PC-3 (cell line): ENCODE measurements at places on chromosomes 4 and X. TPM values are rescaled to one million over a fixed set of nuclear protein-coding genes. Genes with fewer than 3 reads are reported as not detected.

The BTK gene
- not detected in 2 replicates for total RNA-seq

The RASSF6 gene
- total RNA-seq, result 0.69 and 1.1 TPM in 2 replicates

The JAKMIP1 gene
- total RNA-seq, result 0.04 and 0.75 TPM in 2 replicates

The MCF2 gene
- total RNA-seq, result not detected in 2 replicates

The AKAP4 gene
- total RNA-seq, result not detected in 2 replicates

The DGKK gene
- not detected in 2 replicates for total RNA-seq

The EPHA5 gene
- total RNA-seq, result 2.0 and 2.2 TPM in 2 replicates

The FAM47A gene
- total RNA-seq, result not detected in 2 replicates

The PASD1 gene
- not detected in 2 replicates for total RNA-seq

The CT47B1 gene
- total RNA-seq, result not detected in 2 replicates

The CNKSR2 gene
- 2.0 and 5.4 TPM in 2 replicates for total RNA-seq

The MAP9 gene
- 3.6 and 10.6 TPM in 2 replicates for total RNA-seq

The ZNF827 gene
- total RNA-seq, result 9.8 and 12.0 TPM in 2 replicates

The PABPC4L gene
- total RNA-seq, result 0.47 and 1.2 TPM in 2 replicates

The MAP7D3 gene
- total RNA-seq, result 0.40 and 0.69 TPM in 2 replicates

The FOXR2 gene
- not detected in 2 replicates for total RNA-seq

The PRSS12 gene
- 0.58 and 1.5 TPM in 2 replicates for total RNA-seq

The ALB gene
- total RNA-seq, result 0.22 TPM in 1 of 2 replicates, not detected in the other

The NUDT10 gene
- 0.22 and 0.40 TPM in 2 replicates for total RNA-seq

The PDCL2 gene
- not detected in 2 replicates for total RNA-seq

The ING2 gene
- total RNA-seq, result 12.4 and 17.3 TPM in 2 replicates

The DTHD1 gene
- not detected in 2 replicates for total RNA-seq

The NOCT gene
- total RNA-seq, result 25.8 and 32.7 TPM in 2 replicates

The ARX gene
- not detected in 2 replicates for total RNA-seq

The ASB11 gene
- total RNA-seq, result not detected in 2 replicates

The DAPP1 gene
- 11.6 and 11.8 TPM in 2 replicates for total RNA-seq

The PALLD gene
- total RNA-seq, result 26.7 and 33.5 TPM in 2 replicates

The FATE1 gene
- not detected in 2 replicates for total RNA-seq

The WWC2 gene
- 15.8 and 40.2 TPM in 2 replicates for total RNA-seq

The ANXA5 gene
- total RNA-seq, result 271 and 280 TPM in 2 replicates

The USP26 gene
- not detected in 2 replicates for total RNA-seq

The MAGEA9 gene
- not detected in 2 replicates for total RNA-seq

The CT45A3 gene
- total RNA-seq, result not detected in 2 replicates

The SLC9B1 gene
- total RNA-seq, result not detected in 2 replicates

The RGN gene
- total RNA-seq, result not detected in 2 replicates

The PLP1 gene
- total RNA-seq, result not detected in 2 replicates

The NAA11 gene
- not detected in 2 replicates for total RNA-seq

The SPARCL1 gene
- total RNA-seq, result not detected in 2 replicates

The CHST7 gene
- total RNA-seq, result 24.7 and 31.9 TPM in 2 replicates

The ADH7 gene
- total RNA-seq, result not detected in 2 replicates

The ETDB gene
- not detected in 2 replicates for total RNA-seq

The SLC10A3 gene
- 42.1 and 50.6 TPM in 2 replicates for total RNA-seq

The CLDN2 gene
- total RNA-seq, result not detected in 2 replicates

The NAP1L2 gene
- total RNA-seq, result 6.7 and 8.6 TPM in 2 replicates

The DCK gene
- total RNA-seq, result 19.5 and 21.0 TPM in 2 replicates

The SLC38A5 gene
- total RNA-seq, result 1.6 and 2.4 TPM in 2 replicates

The UGT2B11 gene
- total RNA-seq, result not detected in 2 replicates

The CC2D2A gene
- 13.1 and 13.4 TPM in 2 replicates for total RNA-seq

The GLOD5 gene
- total RNA-seq, result not detected in 2 replicates

The SCD5 gene
- total RNA-seq, result 3.4 and 3.8 TPM in 2 replicates
